ENCODE measurements at places on chromosomes 7 and 10. TPM values are rescaled to one million over a fixed set of nuclear protein-coding genes. Genes with fewer than 3 reads are reported as not detected.

Gene AGAP4
- total RNA-seq, result 13.9 TPM

Gene CALD1
- total RNA-seq, result 170 TPM

Gene PCLO
- 3.2 TPM for total RNA-seq

Gene SRRM3
- 17.4 TPM for total RNA-seq

Gene WAC
- total RNA-seq, result 122 TPM

Gene ADIRF
- total RNA-seq, result not detected

Gene SBDS
- 27.9 TPM for total RNA-seq

Gene SLC18A2
- total RNA-seq, result 6.7 TPM

Gene ZNF12
- 16.2 TPM for total RNA-seq

Gene MMD2
- not detected for total RNA-seq

Gene TDRD1
- total RNA-seq, result 0.92 TPM

Gene CLEC5A
- total RNA-seq, result not detected

Gene SPAM1
- not detected for total RNA-seq

Gene GDF10
- 0.19 TPM for total RNA-seq

Gene FBXO24
- total RNA-seq, result 0.59 TPM

Gene SYT15
- total RNA-seq, result 1.5 TPM

Gene IFIT2
- total RNA-seq, result 0.40 TPM

Gene ITPRID1
- total RNA-seq, result 0.13 TPM

Gene CD36
- 0.60 TPM for total RNA-seq

Gene CUZD1
- 13.0 TPM for total RNA-seq

Gene GHRHR
- total RNA-seq, result 6.5 TPM

Gene PLXDC2
- total RNA-seq, result 40.1 TPM

Gene AZGP1
- 0.52 TPM for total RNA-seq

All from H1 (cell line).